Head of caudate nucleus (tissue), 42 donors: ENCODE measurements at places on chromosomes 7 and 10.
A peak's percentile ranks its signal among the peaks of the same experiment; 100 is the strongest.

GRCh38 chr10:29734962-29735627, 100.3 kb upstream of the SVIL start:
- DNase-seq: peak; percentile 20

DNA sequence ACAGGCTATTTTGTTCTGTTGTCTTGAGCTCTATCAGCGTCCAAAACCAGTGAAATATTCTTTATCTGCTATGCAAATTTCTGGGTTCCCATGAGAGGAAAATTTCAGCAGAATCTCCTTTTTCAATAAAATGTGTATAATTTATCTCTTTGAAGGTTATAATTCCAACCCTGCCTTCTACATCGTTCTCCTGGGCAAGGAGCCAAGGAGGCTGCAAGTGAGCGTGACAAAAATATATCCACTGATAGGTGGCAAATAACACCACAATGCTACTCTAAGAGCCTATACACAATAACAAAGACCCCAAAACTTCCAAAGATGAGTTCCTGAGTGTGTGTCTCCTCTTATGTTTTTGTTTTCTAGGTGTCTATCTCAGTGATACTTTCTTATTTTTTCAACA, 664.7 kb upstream of the SORCS1 start:
- no peak for DNase-seq

DNA sequence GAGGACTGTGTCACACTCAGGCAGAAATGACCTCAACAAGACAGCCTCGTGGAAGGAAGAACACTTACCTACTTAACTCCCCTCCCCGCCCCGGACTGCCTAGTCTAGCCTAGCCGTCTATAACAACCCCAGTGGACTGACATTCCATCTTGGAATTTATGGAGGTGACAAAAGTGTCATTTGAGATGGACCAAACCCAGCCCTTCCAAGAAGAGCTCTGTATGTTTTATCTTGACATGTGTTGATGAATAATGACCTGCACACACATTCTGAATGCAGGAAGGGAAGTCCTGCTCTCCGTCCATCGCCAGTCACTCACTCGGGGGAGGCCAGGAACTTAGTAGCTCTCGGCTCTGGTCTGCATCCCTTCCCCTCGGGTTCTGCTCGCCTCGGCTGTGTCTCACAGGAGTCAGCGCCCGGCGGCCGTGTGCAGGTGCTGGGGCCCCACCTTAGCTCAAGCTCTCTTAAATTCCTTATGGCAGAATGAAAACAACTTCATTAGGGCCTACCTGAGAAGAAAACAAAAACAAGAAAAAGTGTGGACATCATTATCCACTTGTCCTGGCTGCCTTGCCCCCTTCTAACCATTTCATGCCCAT, 140.9 kb upstream of the NPS start:
- DNase-seq: no peak

- no peak for DNase-seq
These were observed 46.7 kb upstream of the RBM33 start for GRCh38 chr7:155597753-155598140.

- DNase-seq: no peak
These were observed 62.8 kb downstream of the TACC2 start for GRCh38 chr10:122051609-122052385.

DNA sequence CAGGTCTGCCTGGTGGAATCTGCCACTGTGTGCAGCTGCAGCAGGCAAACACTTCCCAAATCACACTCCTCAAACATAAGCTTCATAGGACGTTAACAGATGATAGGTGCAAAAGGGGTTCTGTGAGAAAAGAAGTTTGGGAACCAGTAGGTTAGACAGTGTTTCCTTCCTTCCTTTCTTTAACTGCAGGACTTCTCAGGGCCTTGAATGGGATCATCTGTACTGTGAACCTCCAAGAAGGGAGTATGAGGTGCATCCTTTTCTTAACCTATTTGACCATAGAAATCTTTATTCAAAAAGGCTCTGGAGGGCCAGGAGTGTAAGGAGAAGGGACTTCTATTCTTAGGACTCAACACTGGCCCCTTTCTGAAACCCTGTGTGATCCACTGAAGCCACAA, 33.0 kb downstream of the CAMK2B start:
- no peak for DNase-seq

DNA sequence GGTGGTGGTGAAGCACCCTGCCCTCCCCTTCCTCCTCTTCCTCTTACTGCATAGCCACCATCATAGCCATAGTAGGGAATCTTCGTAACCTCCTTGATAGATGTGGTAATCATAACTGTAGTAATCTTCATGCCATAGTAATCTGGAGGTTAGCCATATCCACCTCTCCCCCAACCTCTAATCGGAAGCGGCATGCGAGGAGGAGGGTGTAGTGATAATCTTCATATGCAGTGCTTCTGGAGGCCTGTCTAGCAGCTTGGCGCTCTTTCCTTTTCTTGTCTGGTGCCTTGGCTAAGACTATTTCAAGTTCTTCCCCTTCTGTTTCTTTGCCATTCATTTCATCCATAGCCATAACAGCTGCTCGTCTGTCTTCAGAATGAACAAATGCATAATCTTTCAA, 90.9 kb downstream of the MLLT10 start:
- no peak for DNase-seq

DNA sequence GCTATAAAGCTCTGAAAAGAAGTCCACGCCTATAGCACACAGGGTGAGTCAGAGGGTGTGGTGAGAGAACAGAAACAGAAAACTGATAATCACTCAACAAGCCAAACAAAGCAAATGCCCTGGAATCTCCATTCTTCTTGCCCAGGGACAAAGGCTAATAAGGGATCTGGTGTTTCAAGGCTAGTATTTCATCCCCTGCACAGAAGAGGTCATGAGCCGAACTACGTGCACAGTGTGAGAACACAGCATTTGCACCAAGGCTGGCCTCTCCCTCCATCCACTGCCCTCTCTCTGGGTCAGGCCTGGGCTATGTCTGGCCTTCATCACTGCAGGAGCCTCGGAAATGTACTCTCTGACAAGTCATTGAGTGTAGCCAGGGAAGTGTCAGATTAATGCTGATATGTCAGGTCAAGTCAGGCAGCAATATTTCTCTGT, 42.7 kb downstream of the PRR15 start:
- no peak for DNase-seq

- no peak for DNase-seq
These were observed 14.7 kb downstream of the ECHDC3 start for GRCh38 chr10:11756766-11757315.

DNA sequence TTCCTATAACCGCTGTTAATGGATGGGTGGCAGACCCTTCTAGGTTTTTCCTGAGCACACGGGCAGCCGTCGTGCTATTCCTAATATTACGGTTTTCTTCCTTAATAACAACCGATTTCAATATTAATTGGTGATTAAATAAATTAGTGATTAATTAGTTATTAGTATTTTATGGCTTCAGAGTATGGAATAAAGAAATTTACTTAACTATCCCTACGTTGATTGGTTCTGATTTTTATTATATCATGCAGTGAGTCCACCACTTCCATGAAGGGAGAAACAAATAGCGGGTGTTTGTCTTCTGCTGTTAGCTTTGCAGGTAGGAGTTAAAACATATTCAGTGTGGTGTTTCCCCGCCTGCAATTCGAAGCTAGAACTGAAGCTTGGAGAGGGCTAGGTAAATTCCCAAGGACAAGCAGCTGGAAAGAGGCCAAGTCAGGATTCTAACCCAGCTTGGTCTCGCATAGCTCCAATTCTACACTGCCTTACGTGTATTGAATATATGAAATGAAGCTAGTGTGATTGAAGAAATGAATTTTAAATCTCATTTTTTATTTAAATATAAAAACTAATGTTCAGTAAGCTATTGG, 928 bp upstream of the CSTF2T start:
- DNase-seq: no peak

- DNase-seq: no peak
These were observed 70.5 kb upstream of the FOXP2 start for GRCh38 chr7:114343949-114344708.

- no peak for DNase-seq
These were observed 87.1 kb upstream of the CDC14C start for GRCh38 chr7:48837266-48837665.

DNA sequence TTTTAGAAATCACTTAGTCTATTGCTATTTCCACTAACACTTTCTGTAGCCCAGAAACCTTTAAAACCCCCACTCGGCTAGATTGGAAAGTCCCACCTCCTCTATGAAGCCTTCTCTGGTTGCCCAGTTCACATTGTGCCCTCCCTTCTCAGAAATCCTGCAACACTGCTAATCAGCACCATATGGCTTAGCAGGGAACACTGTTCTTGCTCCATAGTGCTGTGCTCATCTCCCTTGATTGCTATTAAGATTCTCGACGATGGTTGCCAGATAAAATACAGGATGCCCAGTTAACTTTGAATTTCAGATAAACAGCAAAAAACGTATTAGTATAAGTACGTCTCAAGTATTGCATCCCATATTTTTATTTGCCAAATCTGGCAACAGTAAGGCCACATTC, 40.1 kb upstream of the XPNPEP1 start:
- DNase-seq: no peak

DNA sequence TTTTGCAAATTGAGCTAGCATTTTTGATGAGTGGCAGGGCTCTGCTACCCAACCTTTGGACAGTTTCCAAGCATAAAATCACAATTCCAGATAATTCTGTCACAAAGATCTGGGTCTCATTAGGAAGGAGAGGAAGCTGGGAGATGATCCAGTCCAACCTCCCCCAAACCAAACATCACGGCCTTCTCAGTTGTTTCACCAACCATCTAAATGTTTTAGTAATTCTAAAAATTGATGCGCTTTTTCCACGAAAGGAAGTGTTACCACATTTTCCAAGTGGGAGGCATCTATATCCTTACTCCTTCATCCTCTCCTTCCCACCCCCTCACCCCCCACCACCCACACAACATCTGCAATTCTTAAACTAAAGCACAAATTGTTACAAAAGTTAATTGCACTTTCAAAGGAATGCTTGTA, 108.3 kb downstream of the EGFR start:
- DNase-seq: no peak

DNA sequence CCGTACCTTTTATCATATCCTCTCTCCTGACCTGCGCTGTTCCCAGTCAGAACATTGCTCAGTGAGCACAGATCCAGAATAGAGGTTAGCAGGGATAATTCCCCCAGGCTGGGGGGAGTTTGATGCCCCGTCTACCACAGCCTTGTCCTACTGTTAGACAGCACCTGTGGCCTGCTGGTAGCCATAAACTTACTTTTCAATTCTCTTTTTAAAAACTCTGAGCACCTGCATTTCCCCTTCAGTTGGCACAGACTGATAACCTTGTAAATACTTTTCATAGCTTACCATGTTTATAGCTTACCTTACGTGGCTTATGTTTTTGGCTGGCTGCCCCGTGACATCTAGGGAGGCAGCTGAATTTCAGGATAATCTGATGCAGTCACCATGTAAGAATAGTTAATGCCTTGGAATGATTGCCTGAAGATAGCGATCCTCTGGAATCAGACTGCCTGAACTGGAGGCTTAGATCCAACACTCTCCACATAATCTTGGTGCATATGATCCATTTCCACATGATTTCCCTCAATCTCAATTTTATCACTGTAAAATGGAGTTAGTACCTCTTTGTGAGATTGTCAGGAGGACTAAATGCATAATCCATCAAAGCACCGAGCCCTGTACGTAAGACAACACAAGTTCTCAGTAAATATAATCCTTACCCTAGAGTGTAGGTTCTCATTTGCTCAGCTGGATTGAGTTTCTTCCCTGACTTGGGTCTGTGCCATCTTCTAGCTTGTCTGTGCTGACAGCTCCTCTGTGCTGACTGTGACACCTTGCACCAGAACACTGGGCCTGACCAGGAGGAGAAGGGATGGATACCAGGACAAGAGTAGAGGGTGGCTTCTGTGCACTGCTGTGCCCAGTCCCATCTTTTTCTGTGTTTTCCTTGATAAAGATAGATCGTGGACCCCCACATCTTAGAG, 111.7 kb upstream of the GJD4 start:
- no peak for DNase-seq

GRCh38 chr7:128883622-128884448, 21.2 kb downstream of the ATP6V1F start:
- peak; percentile 89 for DNase-seq

GRCh38 chr7:12370249-12370648, 33.4 kb downstream of the VWDE start:
- DNase-seq: no peak

- DNase-seq: no peak
These were observed 158.8 kb downstream of the SH3PXD2A start for GRCh38 chr10:103696411-103697145.

DNA sequence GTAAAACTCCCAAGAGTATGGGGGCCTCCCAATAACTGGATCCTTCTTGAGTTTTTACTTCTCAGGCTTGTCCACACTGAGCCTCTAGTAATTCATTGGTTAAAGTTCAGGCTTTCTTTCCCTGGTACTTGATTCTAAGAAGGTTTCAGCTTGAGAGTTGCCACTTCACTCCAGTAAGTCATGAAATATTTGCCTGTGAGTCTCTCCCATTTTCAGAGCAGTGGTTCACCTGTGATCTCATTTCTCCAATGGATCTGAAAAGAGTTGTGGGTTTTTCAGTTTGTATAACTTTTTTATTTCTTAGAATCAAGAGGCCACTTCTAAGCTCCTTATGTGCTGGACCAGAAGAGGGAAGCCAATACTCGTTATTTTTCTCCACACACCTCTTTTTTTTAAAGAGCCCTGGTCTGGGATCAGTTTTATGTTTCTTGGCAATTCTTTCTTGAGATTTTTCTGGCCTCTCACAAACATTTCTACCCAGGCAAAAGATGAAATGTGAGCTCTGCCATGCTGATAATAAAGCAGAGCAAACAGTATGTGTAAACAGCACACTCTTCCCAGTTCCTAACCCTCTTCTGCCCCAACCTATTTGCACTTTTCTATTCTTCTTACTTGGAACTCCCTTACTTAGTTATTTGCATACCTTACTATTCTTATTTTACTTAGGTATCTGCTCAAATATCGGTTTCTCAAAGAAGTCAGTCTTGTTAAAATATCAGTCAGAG, 983.4 kb downstream of the CCSER2 start:
- no peak for DNase-seq

- no peak for DNase-seq
These were observed 388 bp downstream of the ECD start for GRCh38 chr10:73167458-73167782.

GRCh38 chr7:92964141-92964540, 127.8 kb upstream of the CDK6 start:
- no peak for DNase-seq

DNA sequence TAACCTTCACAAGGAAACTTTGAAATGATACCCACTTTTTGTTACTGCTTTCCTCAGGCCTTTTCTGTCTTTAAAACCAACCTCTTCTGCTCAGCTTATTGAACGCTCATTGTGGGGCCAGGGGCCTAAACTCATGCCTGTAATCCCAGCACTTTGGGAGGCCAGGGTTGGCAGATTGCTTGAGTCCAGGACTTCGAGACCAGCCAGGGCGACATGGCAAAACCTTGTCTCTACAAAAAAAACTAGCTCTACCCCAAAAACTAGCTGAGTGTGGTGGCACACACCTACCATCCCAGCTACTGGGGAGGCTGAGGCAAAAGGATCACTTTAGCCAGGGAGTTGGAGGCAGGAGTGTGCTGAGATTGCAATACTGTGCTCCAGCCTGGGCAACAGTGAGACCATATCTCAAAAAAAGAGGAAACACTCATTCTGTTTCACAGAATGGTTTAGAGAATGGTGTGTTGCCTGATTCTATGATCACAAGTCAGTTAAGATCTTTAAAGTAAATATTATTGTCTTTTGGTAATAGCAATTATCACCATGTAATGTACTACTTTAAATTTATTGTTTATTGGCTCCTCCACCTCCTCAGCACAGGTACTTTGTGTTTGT, 51.1 kb downstream of the KCTD7 start:
- DNase-seq: no peak
